ENCODE measurements at places on chromosomes 6 and 20. TPM values are rescaled to one million over a fixed set of nuclear protein-coding genes. Genes with fewer than 3 reads are reported as not detected.

PPP1R3G gene
- total RNA-seq: 2.8 TPM

HTR1E gene
- total RNA-seq: not detected

BPI gene
- total RNA-seq: not detected

OOEP gene
- total RNA-seq: not detected

RBM12 gene
- total RNA-seq: 38.6 TPM

EYS gene
- total RNA-seq: 0.28 TPM

XKR7 gene
- total RNA-seq: not detected

PRND gene
- 0.14 TPM for total RNA-seq

BTN1A1 gene
- not detected for total RNA-seq

SYCP2 gene
- 0.57 TPM for total RNA-seq

CNBD2 gene
- 1.6 TPM for total RNA-seq

DNPH1 gene
- total RNA-seq: 54.5 TPM

MOG gene
- not detected for total RNA-seq

PXDC1 gene
- total RNA-seq: 40.7 TPM

CHRNA4 gene
- not detected for total RNA-seq

ETV7 gene
- 0.85 TPM for total RNA-seq

CST1 gene
- not detected for total RNA-seq

KHDC3L gene
- total RNA-seq: not detected

INSM1 gene
- not detected for total RNA-seq

PRL gene
- not detected for total RNA-seq

FAM209B gene
- not detected for total RNA-seq

MACROD2 gene
- total RNA-seq: 0.55 TPM

SEMG1 gene
- total RNA-seq: not detected

RTEL1 gene
- total RNA-seq: 9.2 TPM

TXNDC5 gene
- 737 TPM for total RNA-seq

PIGU gene
- 6.3 TPM for total RNA-seq

OGFRL1 gene
- total RNA-seq: 18.9 TPM

KIAA0408 gene
- 0.37 TPM for total RNA-seq

CFAP61 gene
- under 0.01 TPM for total RNA-seq

MCHR2 gene
- total RNA-seq: not detected

SLC2A4RG gene
- 14.4 TPM for total RNA-seq

SLC18B1 gene
- total RNA-seq: 7.4 TPM

ULBP3 gene
- total RNA-seq: 12.1 TPM

RPP40 gene
- 9.2 TPM for total RNA-seq

ZSCAN16 gene
- 1.8 TPM for total RNA-seq

SLC24A3 gene
- total RNA-seq: 1.6 TPM

BCAS4 gene
- total RNA-seq: 11.7 TPM

GNMT gene
- not detected for total RNA-seq

PLN gene
- total RNA-seq: 0.28 TPM

TRIM40 gene
- not detected for total RNA-seq

MTCH1 gene
- 241 TPM for total RNA-seq

BLOC1S5 gene
- total RNA-seq: 14.6 TPM

PLCB1 gene
- total RNA-seq: 50.3 TPM

BPIFA1 gene
- total RNA-seq: not detected

SERAC1 gene
- total RNA-seq: 10.6 TPM

ESR1 gene
- total RNA-seq: 0.92 TPM

HMGCLL1 gene
- total RNA-seq: 0.18 TPM

HFE gene
- total RNA-seq: 13.7 TPM

TMEM217 gene
- 4.0 TPM for total RNA-seq

PERP gene
- total RNA-seq: 20.8 TPM

FAM162B gene
- 1.4 TPM for total RNA-seq

TAP2 gene
- total RNA-seq: 21.7 TPM

SEL1L2 gene
- total RNA-seq: not detected

SLC23A2 gene
- total RNA-seq: 10.0 TPM

DOK5 gene
- total RNA-seq: 20.7 TPM

FOXQ1 gene
- total RNA-seq: 0.14 TPM

SLCO4A1 gene
- total RNA-seq: 0.09 TPM

LCA5 gene
- 5.0 TPM for total RNA-seq
